ENCODE measurements at places on chromosomes 5 and 9.

DNA sequence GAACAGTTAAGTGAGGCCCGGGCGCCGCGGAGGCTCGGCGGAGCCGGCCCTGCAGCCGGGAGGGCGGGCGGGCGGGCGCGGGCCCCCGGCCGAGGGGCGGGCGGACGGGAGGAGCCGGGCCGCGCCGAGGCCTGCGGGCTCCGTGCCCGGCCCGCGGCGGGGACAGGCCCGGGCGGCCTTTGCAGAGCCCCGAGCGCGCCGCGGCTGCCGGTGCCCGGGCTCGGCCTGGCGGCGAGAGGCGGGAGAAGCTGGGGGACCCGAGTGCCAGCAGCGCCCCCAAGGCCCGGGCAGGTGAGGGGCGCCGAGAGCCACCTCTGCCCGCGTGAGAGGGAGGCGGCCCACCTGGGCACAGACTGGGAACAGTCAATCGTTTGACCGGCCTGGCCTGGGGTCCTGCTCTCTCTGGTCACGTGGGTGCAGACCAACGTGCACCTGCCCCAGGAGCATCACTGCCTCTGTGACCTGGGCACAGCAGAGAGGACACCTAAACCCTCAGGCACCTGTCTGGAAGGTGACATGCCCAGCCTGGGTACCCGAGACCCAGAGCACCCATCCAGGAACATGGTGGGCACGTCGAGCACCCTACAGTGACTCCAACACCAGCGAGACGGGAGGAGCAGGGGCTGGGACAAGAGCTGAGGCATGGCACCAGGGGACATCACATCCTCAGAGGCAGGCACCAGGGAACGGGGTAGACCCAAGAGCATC lies 531 bp downstream of the MVB12B start:
- DNase-seq: no peak

GRCh38 chr9:69519470-69520240 lies 152.5 kb downstream of the APBA1 start:
- no peak for DNase-seq

DNA sequence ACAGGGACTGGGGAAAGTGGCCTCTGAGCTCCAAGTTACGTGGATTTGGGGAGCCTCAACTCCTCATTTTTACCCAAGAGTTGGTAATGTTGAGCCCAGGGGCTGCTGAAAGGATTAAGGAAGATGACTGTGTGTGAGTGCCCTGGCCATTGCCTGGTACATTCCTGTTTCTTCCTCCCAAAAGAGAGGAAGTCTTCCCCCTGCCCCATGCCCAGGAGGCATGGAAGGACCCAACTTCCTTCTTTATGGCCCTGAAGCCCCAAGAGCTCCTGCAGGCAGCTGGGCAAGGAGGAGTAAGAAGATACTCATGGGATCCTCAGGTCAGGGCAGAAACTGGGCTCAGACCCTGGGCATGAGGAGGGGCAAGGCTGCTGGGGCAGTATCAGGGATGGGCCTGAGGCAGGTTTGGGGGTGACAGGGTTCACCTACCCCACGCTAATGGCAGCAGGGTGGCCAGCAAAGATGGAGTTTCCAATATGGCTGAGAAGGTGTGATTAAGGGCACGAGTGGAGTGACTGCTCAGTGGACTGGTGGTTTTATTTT lies 118.3 kb upstream of the MVB12B start:
- DNase-seq: no peak

DNA sequence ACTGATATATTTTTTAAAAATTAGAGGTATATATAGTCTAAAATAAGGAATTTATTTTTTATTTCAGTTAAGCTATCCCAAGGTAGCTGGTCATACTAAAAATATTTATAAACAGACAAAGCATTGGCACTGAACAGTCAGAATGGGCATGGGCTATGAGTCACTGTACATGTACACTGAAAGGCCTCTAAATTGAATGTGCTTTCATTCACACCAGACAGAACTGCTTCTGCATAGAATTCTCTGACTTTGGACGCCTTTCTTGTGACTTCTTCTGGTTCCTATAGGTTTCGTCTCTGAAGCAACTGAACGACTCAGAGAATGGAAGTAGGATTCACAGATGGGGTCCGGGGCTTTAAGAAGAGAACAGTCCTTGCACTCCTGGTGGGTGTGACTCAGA lies 394.8 kb upstream of the MEF2C start:
- no peak for DNase-seq

- no peak for DNase-seq
These were observed at the start of gene APBA1 for GRCh38 chr9:69671879-69672595. TSS of gene APBA1 (minus strand) at chr9:69672371.

- DNase-seq: no peak
These were observed 9.4 kb upstream of the PLEKHG4B start for GRCh38 chr5:82570-82969.

DNA sequence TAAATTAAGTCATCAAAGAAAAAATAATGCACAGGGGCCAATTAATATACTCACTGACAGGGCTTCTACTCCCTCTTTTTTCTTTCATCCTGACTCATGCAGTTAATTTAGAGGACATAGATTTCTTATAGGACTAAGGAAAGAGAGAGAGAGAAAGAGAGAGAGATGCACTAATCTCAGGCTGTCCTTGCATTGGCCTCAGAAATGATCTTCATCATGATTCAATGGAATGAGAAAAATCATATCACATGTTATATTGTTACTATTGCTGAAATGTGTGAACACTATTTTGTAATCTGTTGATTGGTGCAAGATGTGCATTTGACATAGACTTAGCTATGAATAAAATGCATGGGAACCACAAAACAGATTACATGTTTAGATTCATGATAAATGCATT lies 608.3 kb upstream of the NUDT12 start:
- no peak for DNase-seq

- DNase-seq: no peak
These were observed 28.5 kb downstream of the CFAP90 start for GRCh38 chr5:7822449-7822848.

DNA sequence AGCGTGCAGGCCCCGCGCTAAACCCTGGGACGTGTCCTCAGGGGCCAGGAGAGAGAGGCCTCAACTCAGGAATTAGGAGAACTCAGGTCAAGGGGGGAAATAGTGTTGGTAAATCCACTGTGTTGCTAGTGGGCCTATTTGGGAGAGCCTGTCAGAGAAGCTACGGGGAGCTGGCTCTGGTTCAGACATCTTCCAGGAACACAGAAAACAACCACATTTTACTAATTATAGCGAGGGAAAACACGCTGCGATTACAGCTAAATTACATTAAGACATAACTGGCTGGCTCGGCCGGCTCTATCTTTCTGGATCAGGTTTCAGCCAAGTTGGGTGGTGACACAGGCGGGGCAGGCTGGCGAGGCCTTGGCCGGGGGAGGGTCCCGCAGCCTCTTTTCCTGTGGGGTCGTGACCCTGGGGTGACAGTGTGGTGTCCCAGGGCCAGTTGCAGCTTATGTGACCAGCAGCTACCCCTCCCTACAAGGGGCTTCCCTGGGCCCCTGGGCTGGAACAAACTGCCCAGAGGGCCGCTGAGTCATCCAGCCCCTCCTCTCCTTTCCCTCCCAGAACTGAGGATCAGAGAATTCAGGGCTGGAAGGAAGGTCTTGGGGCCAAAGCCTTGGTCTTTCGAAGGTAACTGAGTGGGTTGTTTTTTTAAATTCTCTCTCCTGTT lies 75.1 kb downstream of the FGF18 start:
- DNase-seq: peak; percentile 81

DNA sequence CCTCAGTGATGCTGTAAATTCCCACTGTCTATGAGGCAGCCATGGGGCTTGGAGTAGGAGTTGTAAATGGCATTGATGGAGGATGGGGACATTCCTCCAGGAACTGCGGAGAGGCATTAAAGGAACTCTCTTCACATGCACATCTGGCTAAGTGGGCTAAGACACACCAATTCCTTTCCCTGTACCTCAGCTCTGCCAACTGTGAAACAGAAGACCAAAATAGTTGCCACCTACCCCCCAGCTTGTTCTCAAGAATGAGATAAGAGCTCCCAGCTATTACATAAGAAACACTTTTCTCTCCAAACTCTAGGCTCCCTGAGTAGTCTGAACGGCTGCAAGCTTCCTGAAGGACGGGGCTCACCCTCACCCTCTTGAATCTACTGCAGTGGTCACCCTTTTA lies 144.6 kb upstream of the SLC30A5 start:
- DNase-seq: no peak

- DNase-seq: no peak
These were observed 2.6 kb downstream of the IRF1 start for GRCh38 chr5:132487841-132488555.

Measured in urinary bladder (tissue), 4 donors.